ENCODE measurements at places on chromosomes 12 and 14.

GRCh38 chr12:99005601-99006000, 360.5 kb downstream of the APAF1 start:
- DNase-seq: no peak

GRCh38 chr14:57687416-57687815, 178.5 kb downstream of the SLC35F4 start:
- DNase-seq: no peak

DNA sequence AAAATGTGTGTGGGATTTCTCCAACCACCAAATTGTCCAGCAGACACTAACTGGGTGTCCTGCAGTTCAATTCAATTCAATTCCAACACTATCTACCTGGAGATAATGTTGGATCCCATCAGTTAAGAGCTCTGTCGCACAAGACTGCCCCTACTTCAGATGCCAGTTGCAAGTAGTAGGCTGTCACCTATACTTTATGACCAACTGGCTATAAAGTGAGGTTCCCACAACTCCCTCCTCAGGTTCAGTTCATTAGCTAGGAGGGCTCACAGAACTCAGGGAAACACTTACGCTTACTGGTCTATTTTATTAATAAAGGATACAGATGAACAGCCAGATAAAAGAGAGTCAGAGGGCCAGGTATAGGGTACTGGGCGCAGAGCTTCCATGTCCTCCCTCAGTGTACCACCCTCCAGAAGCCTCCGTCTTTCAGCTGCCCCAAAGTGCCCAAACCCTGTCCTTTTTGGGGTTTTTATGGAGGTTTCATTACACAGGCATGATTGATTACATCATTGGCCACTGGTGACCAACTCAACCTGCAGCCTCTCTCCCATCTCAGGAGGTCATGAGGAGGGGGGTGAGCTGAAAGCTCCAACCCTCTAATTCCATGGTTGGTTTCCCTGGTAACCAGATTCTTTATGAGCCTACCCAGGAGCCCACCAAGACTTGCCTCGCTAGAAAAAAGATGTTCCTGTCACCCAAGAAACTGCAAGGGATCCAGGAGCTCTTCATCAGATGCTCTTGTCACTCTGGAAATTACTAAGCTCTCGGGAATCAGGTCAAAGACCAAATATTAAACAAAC, 7.5 kb upstream of the SERPINA5 start:
- no peak for DNase-seq

- DNase-seq: no peak
Measured at GRCh38 chr12:120453977-120454376, 7.7 kb downstream of the GATC start.

DNA sequence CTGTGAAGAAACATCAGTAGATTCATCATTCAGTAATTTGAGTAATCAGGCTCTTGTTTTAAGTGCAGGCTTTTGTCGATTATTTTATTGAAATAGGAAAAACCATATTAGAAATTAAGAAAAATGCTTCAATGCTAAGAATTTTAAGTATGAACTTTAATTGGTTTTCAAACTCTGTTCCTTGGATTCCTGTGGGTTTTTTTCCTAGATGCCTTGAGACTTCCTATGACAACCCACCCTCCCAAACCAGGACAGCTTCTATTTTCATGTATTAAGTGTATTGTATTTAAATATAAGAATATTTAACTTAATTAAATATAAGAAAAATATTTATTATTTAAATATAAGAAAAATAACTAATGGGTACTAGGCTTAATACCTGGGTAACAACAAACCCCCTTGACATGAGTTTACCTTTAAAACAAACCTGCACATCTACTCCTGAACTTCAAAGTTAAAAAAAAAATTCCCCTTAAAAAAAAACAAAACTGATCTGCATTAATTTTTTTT, 3.0 kb downstream of the ARHGAP5 start:
- no peak for DNase-seq

GRCh38 chr14:91360490-91361232, 57.0 kb downstream of the CCDC88C start:
- DNase-seq: no peak

DNA sequence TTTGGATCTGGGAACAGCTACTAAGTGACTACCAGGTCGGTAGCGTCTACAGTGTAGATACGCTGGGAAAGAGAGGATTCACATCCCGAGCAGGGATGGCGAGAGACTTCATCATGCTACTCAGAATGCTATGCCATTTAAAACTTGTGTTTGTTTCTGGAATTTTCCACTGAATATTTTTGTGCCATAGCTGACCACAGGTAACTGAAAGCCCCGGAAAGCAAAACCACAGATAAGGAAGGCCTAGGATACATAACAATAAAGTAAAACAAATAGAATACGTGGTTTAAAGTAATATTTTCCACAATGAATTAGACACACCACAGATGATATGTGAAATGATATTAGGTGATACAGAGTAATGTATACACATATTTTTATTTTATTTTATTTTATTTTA, 7.9 kb upstream of the HCAR1 start:
- no peak for DNase-seq

- DNase-seq: peak; percentile 91
Measured at GRCh38 chr12:120230326-120230973, 29.5 kb upstream of the RPLP0 start.

GRCh38 chr14:100015251-100015655, 50.0 kb upstream of the EVL start:
- DNase-seq: peak; percentile 27

- DNase-seq: no peak
Measured at GRCh38 chr12:93200291-93200917, 177.3 kb upstream of the NUDT4 start.

- DNase-seq: peak; percentile 93
Measured at GRCh38 chr14:90419200-90419599, 22.4 kb downstream of the CALM1 start.

DNA sequence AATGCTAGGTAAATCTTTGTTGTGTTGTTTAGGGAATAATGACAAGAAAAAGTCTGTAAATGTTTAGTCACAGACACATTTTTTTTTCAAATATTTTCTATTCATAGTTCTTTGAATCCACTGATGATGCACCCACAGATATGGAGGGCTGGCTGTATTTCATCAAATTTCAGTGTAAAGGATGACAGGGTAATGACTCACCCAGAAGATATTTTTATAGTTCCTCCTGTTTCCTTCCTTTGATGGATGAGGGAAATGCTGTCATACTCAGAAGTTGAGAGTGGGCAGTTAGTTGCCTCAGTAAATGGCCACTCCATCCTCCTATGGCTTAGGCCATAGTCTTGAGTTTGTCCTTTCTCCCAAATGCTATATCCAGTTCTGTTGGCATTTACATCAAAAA, 76.9 kb upstream of the REP15 start:
- DNase-seq: no peak

DNA sequence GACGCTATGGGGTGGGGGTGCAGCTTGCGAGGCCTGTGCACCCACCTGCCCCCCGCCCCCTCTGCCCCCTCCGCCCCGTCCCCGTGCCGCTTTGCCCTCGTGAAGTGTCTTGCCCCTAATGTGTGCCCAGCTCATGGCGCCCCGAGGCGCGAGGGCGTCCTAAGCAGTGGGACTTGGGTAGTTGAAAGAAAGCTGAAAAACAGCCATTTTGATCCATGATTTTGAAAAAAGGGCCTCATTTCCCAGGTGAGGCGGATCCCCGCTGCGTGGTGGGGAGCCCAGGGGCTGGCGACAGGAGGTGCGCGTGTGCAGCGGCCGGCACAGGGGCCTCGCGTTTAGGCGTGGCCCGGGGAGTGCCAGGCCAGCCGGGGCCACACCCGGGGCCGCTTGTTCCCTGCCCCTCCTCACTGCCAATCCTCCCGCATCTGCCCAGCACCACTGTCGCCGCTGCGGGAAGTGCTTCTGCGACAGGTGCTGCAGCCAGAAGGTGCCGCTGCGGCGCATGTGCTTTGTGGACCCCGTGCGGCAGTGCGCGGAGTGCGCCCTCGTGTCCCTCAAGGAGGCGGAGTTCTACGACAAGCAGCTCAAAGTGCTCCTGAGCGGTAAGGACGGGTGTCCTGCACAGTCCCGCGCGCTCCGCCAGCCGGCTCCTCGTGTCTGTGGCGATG, 11.8 kb downstream of the ZFYVE21 start:
- DNase-seq: no peak

- no peak for DNase-seq
Measured at GRCh38 chr14:97788364-97788763, 991.2 kb downstream of the VRK1 start.

GRCh38 chr12:89707703-89708564, 704 bp downstream of the ATP2B1 start:
- DNase-seq: peak; percentile 54

DNA sequence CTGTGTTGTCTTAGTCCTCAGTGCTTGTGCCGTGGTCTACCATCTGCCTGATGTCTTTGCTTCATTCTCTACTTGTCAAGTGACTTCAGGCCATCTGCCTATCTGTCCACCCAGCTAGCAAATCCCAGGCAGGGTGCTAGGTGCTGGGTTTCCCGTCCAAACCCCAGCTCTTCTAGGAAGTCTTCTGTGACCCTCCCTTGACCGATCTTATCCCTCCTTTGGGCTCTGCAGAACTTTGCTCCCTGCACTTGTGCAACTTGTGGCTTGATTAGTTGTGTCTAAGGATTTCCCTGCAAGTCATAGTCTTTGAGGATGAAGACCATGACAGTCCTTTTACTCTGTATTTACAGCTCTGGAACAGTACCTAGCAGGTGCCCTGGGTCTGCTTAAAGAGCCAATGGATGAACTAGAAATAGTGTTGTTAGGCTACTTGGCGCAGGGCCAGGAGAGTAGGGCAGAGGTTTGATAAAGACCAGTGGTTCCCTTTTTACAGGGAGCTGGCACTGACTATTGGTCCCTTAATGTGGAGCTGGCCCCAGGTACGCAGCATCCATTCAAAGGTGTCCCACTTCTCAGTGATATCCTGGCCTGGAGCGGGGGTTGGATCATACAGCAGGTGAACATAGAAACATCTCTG, 60.1 kb downstream of the ADCK1 start:
- DNase-seq: no peak

GRCh38 chr12:122028165-122028904, 6.7 kb downstream of the BCL7A start:
- DNase-seq: peak; percentile 15

GRCh38 chr12:110760204-110760609, 17.5 kb upstream of the PPP1CC start:
- no peak for DNase-seq

GRCh38 chr14:90534091-90534837, 137.4 kb downstream of the CALM1 start:
- DNase-seq: no peak

- DNase-seq: no peak
Measured at GRCh38 chr12:52614381-52615207, 3.8 kb downstream of the KRT73 start.

- no peak for DNase-seq
Measured at GRCh38 chr12:74393272-74393671, 144.4 kb upstream of the ATXN7L3B start.

GRCh38 chr12:56208006-56208405, 13.7 kb downstream of the RNF41 start:
- DNase-seq: no peak

GRCh38 chr12:111444314-111444924, 38.7 kb downstream of the SH2B3 start:
- DNase-seq: no peak

DNA sequence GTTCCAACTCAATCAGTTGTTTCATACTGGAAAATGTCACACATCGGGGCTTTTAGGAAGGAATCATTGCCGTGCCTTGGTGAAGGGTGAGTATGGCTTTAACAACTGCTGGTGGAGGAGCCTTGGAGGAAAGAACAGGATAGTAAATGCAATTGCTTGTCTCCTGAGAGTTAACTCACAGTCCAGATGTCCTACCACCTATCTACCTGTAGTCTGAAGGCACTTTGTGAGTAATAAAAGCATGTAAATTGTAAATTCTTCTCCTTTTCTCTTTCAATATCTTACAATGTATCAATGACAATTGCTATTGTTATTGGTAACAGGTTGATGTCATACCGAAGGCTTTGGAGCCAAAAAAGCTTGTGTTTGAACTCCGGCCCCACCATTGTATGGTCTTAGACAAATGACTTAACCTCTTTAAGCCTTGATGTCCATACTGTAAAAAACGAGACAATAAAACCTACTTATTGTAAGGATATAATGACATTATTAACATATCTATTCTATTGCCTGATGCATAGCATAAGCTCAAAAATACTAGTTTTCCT, 397.4 kb downstream of the ADAMTS20 start:
- no peak for DNase-seq

GRCh38 chr12:64943686-64944085, 119.2 kb downstream of the TBC1D30 start:
- no peak for DNase-seq

Measured in muscle of leg (tissue), 16 donors.